ENCODE measurements at places on chromosomes 2 and 18.
A peak's percentile ranks its signal among the peaks of the same experiment; 100 is the strongest.

DNA sequence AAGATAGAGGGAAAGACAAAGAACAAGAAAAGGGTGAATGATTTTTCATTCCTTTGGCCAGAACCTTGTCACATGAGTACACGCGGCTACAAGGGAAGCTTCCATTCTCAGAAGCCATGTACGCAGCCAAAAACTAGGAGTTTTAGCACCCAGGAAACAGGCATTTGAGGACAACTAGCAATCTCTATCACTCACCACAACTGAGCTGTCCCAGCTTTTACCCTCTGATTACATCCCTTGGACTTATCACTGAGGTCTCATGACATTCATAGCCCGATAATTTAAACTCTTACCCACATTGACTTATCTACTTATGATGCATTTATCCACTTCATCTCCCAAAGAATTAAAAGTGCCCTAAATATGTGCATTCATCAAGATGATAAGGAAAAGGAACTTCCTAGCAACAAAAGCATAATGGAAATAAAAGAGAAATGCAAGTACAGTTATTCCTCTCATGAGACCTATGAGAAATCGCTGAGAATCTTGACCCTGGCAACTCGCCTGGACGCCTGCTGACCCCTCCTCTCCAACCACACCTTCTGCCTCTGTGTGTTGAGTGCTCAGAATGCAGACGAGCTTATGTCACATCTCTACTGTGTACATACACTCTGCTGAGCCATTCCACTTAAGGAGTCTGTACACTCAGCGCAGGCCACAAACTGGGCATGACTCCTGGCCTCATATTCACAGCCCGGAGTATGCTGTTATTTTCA, 28.7 kb upstream of the MFSD6 start:
- no peak for DNase-seq

- DNase-seq: no peak
Measured at GRCh38 chr2:127913808-127914457, 28.2 kb upstream of the AMMECR1L start.

- no peak for DNase-seq
Measured at GRCh38 chr2:1714291-1715064, 29.8 kb downstream of the PXDN start.

- no peak for DNase-seq
Measured at GRCh38 chr2:192267484-192267883, 72.8 kb upstream of the TMEFF2 start.

DNA sequence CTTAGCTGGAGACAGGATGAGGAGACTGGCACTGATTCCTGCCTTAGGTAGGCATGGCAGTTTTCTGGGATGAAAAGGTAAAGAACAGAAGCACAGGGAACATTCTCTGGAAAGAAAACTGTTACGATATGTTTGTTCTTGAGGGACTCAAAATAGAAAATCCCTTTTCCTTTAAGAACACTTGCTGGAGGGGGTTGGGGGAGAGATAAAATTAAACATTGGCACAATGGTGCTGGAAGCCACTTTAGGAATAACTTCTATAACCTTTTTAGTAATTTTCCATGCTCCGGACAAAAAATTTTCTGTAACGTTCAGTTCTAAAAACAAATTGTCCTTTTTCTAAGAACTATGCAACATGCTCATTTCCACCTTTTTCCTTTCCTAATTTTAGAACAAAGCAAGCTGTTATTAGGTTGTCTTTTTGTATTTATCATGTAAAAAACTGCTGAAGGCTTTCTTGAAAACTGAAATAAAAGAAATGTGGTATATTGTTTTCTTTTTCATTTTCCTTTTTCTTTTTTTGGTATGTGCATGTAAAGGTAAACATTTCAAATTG, 343.8 kb downstream of the EPHA4 start:
- no peak for DNase-seq

DNA sequence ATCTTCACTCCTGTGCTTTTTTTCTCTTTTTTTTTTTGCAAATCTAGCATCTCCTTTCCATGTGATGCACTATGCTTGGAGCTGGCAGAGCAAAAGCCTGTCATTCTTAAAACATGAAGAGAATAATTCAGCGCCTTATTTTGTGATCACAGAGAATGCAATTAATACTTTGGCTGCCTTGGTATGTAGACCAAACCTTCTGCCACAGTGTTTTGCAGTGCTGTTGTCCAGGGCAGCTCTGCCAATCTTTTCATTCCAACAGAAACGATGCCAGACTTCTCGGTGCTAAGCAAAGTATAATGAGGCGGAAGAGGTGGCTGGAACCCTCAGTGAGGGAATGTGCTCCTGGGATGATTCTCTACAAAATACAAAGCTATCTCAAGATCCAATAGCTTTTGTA, 25.6 kb downstream of the BCL2 start:
- no peak for DNase-seq

GRCh38 chr2:202933958-202934357, 21.9 kb downstream of the CARF start:
- no peak for DNase-seq

DNA sequence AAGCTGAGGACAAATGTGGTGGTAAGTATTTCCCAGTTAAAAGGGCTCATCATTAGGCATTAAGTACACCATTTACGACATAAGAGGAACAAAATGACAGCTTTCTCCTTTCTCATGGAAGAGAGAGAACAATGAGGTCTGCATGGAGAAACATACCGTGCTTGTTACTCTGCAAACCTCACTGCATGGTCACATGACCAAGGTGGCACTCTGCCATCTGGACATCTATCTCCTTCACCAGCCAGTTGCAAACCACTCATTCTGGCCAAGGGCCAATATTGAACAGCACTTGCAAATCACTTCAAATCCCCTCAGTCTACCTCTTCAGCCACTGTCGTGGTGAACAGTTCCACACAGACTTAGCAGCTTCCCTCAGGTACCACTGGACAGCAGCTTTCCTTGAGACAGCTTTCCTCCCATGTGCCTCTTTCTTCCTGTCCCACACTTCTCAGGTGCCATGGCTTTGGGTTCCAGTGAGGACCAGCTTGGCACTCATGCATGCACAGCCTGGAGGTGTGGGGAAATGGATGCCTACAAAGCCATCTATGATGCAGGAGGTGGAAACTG, 29.5 kb upstream of the DPP4 start:
- no peak for DNase-seq

GRCh38 chr2:152730591-152731333, 12.3 kb downstream of the ARL6IP6 start:
- peak; percentile 52 for DNase-seq

GRCh38 chr2:236359426-236360045, 95.3 kb upstream of the ASB18 start:
- no peak for DNase-seq

GRCh38 chr2:24183366-24184069, 8.7 kb downstream of the FAM228A start:
- DNase-seq: no peak

- no peak for DNase-seq
Measured at GRCh38 chr2:8367833-8368232, 314.0 kb upstream of the ID2 start.

- DNase-seq: no peak
Measured at GRCh38 chr2:60480089-60480773, 73.2 kb downstream of the BCL11A start.

DNA sequence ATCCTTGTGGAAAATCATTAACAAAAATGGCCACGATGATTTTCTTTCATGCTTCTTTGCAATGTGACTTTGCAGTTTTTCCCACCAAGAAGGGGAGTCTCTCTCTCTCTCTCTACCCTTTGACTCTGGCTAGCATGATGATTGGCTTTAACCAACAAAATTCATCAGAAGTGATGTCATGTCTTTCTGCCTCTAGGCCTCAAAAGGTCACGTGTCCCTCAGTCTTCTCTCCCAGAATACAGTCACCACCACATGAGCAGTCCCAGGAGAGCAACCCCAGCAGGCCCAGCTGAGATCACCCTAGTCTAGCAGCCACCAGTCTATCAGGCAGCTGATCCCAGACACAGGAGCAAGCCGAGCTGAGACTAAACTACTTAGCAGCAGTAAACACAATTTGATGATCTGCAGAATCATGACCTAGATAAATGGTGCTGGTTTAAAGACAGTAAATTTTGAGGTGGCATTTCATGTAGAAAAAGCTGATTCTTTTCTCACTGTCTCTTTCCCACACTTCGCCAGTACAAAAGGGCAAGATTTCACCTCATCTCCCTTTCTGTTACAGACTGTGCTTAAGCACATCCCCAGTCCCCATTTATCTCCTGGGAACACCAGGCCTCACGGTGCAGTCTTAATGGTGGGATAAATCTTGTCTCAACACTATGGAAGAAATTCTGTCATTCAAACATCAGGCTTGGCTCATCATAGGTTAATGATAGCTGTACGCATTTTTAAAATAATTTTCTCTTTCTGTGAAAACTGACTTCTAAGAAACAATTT, 132.7 kb downstream of the SCG2 start:
- no peak for DNase-seq

- no peak for DNase-seq
Measured at GRCh38 chr2:218395456-218395825, 4.2 kb upstream of the CTDSP1 start.

DNA sequence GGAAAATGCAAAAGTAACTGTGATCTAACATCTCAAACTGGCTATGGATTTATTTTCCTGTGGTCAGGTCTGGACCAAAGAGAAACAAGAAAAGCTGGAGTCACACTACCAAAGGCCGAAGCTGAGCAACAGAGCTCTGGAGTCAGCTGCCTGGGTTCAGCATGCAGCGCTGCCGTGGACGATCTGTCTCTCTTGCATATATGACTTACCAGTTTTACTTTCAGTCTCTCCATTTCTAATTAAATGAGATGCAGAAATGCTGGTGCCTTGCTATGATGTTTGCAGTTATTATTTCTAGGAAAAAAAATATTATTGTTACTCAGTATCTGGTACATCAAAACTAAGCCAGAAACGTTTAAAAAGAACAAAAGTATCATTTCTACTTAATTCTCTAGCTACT, 813.2 kb downstream of the RNF144A start:
- peak; percentile 50 for DNase-seq

- no peak for DNase-seq
Measured at GRCh38 chr2:72613931-72614330, 211.9 kb downstream of the EXOC6B start.

Data from activated CD4-positive, alpha-beta T cell treated with anti-CD3 and anti-CD28 coated beads, Interleukin-10, Interleukin-2, amounts not matched to agents 100 ng/mL and 50 ng/mL, durations not matched to agents 16 hours and 8 hours (primary cell).